ENCODE measurements at places on chromosomes 12 and 14.

DNA sequence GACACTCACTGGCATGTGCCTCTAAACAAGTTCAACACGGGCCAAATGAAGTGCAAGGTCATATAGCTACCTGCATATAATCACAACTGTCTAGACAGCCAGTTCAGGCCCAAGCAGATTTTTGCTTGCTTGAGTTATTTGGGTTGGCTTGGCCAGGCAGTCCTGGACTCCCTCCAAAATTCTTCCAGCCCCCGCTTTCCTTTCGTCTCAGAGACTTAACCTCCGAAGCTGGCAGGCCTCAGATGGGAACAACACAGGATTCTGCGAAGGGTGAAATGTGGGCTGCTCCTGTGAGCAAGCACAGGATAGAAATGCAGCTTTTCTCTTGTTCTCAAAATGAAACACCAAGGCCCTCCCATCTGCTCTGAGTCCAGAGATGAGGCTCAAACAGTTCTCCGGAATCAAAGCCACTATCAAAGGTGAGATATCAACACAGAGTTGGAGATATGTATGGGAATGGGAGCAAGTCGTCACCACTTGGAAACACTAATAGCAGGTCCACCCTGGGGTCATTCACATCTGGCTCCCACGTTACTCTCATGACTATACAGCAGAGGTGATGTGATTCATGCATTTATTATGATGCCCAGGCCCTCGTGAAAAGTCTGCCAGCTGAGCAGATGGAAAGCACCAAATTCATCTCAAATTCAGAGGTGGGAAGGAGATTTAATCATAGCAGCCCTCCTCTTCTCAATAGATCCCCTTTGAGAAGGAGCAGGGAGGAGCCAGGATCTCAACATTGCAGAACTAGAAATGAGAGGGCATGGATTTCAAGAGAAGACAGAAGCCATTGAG, 389.8 kb downstream of the NUAK1 start:
- no peak for DNase-seq

GRCh38 chr14:75459099-75459741, 31.4 kb downstream of the JDP2 start:
- DNase-seq = no peak

DNA sequence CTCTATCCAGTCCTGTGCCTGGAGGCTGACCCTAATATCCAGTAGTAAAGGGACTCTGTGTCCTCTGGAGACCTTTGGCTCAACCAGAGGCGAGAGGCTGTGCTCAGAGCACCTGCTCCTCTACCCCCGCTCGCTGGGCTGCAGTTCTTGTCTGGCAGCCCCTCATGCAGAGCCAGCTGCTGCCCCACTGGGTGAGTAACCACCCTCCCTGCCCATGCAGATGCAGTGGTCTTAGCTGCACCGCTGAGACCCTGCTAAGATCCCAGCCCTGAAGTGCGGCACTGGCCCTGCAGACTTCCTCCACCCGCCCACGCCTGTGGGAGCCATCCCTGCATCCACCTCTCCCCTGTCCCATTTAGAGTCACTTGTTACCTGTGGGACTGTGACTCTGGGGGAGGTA, 347.5 kb upstream of the SFSWAP start:
- no peak for DNase-seq

DNA sequence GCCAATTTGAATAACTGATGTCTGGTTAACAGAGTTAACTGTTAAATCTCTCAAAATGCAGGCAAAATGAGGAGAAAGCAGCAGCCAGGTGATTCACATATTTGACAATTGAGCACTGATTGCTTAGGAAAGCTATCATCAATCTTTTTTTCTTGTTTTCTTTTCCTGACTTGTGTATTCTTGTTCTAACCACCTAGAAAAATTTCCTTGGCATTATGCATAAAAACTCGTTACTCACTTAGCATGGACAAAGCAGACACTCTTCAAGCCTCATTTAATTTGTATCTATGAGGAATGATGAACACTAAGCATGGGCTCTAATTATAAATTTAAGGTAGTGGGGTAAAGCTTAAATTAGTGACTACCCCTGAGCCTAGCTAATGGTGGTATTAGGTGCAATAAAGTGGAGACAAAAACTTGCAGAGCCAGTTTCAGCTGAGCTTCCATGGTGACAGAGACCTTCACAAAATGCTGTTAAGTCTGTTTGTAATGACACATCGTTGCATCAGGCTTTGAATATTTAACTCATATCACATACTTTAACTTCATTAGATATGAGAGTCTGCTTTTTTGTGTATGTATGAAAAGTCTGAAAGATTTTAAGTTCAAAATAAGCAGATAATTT, 52.0 kb downstream of the RASSF9 start:
- no peak for DNase-seq

DNA sequence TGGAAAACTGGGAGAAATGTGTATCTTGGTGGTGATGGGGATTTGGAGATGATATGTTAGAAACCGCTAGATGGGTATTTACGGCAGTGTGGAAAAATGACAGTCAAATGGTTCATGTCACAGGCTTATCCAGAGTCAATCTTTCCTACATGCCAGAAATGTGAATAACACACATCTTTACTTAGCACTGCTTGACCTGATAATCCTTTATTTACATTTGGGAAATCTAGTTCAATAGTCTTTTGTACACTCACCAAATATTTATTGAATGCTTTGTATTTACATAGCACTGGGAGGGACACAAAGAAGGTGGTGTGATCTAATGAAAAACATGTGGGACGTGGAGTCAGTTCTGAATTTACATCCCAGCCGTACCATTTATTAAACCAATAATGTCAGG, 208.2 kb downstream of the DIO2 start:
- no peak for DNase-seq

GRCh38 chr14:92680781-92681650, 67.4 kb downstream of the LGMN start:
- peak; percentile 68 for DNase-seq

- no peak for DNase-seq
Observed at GRCh38 chr14:61335671-61336275, 14.4 kb downstream of the PRKCH start.

- no peak for DNase-seq
Observed at GRCh38 chr12:42463671-42464070, 125.9 kb downstream of the PRICKLE1 start.
